ENCODE measurements at places on chromosomes 12 and 14.

- DNase-seq = no peak
These were observed 1.2 kb downstream of the NTN4 start for GRCh38 chr12:95789126-95790032.

DNA sequence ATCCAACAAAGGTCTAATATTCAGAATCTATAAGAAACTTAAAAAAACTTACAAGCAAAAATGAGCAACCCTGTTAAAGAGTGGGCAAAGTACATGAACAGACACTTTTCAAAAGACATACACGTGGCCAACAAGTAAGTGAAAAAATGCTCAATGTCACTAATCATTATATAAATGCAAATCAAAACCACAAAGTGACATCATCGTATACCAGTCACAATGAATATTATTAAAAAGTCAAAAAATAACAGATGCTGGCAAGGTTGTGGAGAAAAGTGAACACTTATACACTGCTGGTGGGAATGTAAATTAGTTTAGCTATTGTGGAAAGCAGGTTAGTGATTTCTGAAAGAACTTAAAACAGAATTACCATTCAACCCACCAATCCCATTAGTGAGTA, 199.1 kb downstream of the SNAPC1 start:
- no peak for DNase-seq

DNA sequence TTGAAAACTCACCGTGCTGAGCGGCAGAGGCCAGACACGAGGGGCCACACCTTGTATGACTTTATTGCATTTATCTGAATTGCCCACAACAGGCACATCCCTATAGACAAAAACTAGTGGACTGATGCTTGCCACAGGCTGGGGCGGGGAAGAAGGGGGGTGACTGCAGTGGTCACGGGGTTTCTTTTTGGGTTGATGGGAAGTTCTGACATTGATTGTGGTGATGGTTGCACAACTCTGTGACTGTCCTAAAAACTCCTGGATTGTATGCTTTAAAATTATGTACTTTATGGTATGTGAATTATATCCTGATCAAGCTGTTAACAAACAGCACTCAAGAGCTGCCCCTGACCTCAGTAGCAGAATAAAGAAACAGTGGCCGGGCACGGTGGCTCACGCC, 25.7 kb downstream of the DHX37 start:
- DNase-seq = no peak

- no peak for DNase-seq
These were observed 493.1 kb downstream of the NOVA1 start for GRCh38 chr14:26104717-26105116.

GRCh38 chr14:70061108-70061507, 127.6 kb downstream of the SLC8A3 start:
- DNase-seq = no peak

GRCh38 chr12:40827683-40828592, 135.7 kb downstream of the CNTN1 start:
- DNase-seq = no peak

DNA sequence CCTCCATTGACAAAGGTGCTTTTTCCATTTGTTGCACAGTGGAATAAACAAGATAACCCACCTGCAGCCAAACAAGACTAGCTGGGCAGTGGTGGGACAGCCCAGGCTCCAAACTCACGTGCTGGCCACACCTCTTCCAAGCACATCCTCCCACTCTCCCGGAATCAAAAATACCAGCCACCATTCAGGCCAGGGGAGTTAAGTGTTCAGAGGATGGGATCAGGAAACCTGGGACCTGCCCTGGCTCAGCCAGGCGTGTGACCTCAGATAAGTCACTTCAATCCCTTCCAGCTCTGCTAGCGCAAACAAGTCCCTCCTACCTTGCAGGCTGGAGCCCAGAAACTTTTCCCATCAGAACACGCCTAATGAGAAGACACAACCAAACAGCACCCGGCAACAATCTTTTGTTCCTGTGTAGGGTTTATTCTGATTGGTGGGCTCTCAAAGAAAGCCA, 43.3 kb downstream of the ACTN1 start:
- DNase-seq = no peak

DNA sequence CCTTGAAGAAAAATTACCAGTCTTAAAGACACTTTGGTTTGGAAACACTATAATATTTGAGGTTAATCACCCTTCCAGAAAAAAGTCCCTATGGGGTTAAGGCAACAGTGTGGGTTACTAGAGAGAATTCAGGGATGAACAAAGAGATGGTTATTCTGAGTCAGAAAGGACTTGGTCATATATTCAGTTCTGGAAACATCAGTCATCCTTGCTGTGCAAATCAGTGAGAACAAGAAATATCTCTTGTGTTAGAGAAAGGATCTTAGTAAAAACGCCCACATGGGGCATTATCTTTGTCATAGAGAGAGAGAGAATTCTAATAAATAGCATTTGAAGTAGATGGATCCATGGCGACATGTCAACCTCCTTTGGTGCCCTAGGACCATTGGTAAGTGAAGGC, 59.4 kb upstream of the E2F7 start:
- DNase-seq = no peak

Measured in CD4-positive, alpha-beta T cell treated with Interleukin-1 beta for 1 hour (primary cell).